ENCODE measurements at places on chromosomes 12 and 14.

GRCh38 chr12:18818579-18819268 lies 80.8 kb downstream of the CAPZA3 start:
- DNase-seq: no peak

GRCh38 chr14:30242744-30243143 lies 315.1 kb upstream of the PRKD1 start:
- DNase-seq: no peak

DNA sequence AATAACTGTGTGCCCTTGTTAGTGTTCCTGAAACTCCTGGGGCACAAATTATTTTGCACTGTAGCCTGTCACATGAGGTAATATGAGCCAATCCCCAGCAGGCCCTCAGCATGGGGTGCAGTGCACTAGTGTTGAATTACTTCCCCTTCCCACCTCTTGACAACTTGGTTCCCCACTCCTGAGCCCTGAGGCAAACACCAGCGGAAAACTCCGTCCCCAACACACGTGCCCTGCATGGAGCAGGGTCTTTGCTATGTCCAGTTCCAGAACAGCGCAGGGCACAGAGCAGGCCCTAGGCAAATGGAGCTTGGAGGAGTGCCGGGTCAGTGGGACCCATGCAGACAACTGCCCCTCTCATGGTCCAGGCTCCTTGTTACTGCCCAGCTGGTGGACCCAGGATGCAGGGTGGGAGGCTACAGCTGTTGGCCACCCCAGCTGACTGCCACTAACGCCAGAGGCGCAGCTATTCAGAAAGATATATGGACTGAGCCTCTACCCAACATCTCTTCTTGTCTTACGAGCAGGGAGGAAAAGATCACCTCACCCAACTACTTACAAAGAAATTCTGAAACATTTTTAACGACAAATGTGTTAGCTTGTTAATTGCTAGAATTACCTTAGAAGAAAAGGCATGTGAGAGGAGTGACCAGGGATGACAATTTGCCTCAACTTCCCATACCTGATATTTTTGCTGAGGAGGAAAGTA lies 71.6 kb downstream of the NT5DC3 start:
- DNase-seq: no peak

GRCh38 chr14:73209953-73210352 lies 27.4 kb upstream of the PAPLN start:
- DNase-seq: no peak

- DNase-seq: no peak
Measured at GRCh38 chr14:104587641-104588040, 8.1 kb downstream of the C14orf180 start.

DNA sequence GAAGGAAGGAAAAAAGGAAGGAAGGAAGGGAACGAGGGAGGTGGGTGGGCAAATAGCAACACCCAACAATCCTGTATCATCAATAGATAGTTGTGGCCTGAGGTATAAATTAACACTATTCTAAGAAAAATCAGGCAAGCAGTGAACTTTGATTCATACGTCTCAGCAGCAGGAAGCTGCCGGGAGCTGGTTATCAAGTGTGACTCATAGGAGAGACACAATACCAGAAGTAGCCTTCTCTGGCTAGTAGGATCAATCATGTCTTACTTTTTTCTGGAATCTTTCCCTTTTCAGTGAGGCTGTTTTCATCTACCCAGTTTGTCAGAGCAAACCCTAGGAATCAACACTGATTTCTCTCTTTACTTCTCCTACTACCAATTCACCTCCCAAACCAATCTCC lies 780.5 kb downstream of the NRXN3 start:
- no peak for DNase-seq

- DNase-seq: no peak
Measured at GRCh38 chr12:112598626-112599025, 179.9 kb downstream of the PTPN11 start.

- no peak for DNase-seq
Measured at GRCh38 chr12:1644534-1645438, 15.8 kb downstream of the WNT5B start.

DNA sequence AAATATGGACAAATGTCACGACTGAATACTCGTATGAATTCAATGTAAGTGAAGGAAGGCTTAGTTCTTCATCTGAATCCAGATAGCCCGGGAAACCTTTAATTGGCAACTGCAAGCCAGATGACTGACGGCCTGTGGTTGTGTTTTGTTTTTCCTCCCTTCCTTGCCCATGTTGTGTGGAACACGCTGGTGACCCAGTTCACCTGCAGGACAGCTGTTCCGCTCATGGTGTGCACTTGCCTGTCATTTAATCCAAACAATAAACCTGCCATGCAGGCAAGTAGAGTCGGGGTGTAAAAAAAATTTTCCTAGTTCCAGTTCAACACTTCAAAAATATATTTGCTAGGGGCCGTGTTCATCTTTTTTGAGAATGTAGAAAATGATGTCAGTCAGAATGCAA lies 88.0 kb downstream of the TMEM132D start:
- DNase-seq: no peak

GRCh38 chr14:60622210-60622916 lies 26.9 kb downstream of the SIX1 start:
- DNase-seq: no peak

Data from vagina (tissue), 2 donors.